ENCODE measurements at places on chromosomes 5 and 9.

- DNase-seq = no peak
These were observed 6.2 kb downstream of the GZMK start for GRCh38 chr5:55030220-55030619.

DNA sequence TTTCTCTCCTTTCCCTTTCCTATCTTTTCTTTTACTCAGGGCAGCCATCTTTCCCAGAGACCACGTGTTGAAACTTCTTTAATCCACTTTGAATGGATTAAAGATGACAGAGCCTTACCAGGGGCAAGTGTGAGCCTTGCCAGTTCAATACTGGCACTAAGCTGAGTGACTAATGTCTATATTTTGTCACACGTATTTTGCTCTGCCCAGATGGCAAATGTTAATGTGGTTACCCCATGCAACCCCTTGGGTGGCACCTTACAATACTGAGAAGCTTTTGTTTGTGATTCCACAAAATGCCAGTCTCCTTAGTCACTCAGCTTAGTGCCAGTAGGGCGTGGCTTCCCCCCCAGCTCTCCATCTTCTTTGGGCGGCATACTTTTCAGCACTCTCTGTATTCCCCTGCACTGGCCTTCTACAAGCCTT, 24.8 kb downstream of the ANXA1 start:
- DNase-seq = no peak

- DNase-seq = no peak
These were observed 255.1 kb upstream of the NREP start for GRCh38 chr5:112012104-112012503.

GRCh38 chr5:96963267-96963666, 27.4 kb downstream of the LNPEP start:
- no peak for DNase-seq

GRCh38 chr5:61052882-61053281, 107.9 kb downstream of the NDUFAF2 start:
- no peak for DNase-seq

DNA sequence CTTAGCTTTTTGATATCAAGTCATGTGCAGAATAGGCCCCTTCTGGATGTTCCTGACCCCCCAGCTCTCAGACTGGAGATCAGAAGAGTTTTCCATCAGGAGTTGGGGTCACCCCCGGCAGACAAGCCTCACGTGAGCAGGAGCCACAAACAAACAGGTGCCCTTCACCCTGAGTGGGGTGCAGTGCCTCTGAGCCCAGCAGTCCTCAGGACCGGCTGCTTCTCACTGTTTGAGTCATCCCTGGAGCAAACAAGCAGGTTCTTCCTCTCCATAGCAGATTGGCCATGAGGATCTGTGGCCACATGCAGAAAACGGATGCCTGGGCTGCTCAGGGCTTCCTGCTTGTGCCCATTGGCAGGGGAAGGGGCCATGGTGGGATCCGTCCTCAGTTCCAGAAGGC, 47.0 kb downstream of the LRSAM1 start:
- DNase-seq = no peak

- DNase-seq = no peak
These were observed 5.0 kb downstream of the SPRY4 start for GRCh38 chr5:142319560-142320429.

- peak; percentile 45 for DNase-seq
These were observed 85.9 kb downstream of the SETX start for GRCh38 chr9:132268725-132269352.

DNA sequence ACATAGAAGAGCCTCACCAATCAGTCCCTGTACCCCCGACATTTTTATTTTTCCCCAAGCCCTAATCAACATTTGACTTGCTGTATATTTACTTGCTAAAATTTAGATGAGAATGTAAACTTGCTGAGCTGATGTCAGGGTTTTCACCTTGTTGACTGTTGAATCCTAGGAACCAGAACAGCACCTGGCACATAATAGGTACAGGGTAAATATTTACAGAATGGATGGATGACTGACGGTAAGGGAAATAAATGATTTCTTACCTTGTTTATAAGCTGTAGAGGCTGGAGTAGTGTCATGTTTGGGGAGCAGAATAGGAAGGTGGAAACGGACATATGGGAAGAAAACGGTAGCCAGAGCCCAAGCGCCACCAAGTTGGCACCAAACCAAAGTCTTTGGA, 107.0 kb upstream of the NUDT12 start:
- DNase-seq = no peak
